ENCODE measurements at places on chromosomes 16 and 17. TPM values are rescaled to one million over a fixed set of nuclear protein-coding genes. Genes with fewer than 3 reads are reported as not detected.

Gene HCRT
- not detected for polyA plus RNA-seq

Gene SLC5A2
- polyA plus RNA-seq = 0.43 TPM

Gene SERPINF2
- polyA plus RNA-seq = 0.61 TPM

DNA sequence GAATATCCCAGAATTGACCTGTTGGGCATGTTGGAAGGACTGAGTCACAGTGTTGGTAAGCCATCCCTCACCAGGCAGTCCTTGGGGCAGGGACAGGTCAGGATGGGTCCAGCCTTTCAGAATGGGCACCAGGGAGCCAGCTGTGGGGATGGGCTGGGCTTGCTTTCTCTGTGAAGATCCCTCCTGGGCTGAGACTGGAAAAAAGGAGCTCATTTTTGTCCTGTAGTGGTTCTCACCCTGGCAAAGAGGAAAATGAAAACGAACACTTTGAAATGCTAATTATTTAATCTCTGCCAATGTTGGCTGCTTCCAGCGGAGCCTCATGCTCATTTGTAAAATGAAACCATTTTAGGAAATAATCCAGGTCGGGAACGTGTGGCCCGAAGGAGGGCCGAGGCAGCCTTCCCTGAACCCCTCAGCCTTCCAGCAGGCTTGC is 237.5 kb upstream of the SALL1 start:
- no peak for DNase-seq

- DNase-seq = peak; percentile 63
Measured at GRCh38 chr17:42681976-42682721, at the start of gene CNTNAP1. Gene CNTNAP1, plus strand, starts transcription at chr17:42682531. Its CDS starts 299 bp downstream, at chr17:42682830.

- no peak for DNase-seq
Measured at GRCh38 chr17:32209608-32210007, 56.0 kb upstream of the RHBDL3 start.

DNA sequence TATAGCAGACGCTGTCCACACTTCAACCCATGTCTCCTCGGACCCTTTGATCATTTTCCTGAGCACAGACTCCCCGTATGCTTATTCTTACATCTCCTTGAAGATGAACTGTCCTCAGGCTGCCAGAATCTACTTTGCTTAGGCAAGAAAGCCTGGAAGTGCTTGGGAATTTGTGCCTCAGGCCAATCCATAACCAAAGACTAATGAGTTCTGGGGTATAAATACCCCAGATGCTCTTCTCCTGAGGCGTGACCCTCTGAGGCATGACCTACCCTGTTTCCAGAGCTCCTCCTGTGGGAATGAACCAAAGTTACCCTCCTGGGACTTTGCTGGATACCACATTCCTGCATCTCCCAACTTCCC is 10.1 kb upstream of the TEKT3 start:
- no peak for DNase-seq

DNA sequence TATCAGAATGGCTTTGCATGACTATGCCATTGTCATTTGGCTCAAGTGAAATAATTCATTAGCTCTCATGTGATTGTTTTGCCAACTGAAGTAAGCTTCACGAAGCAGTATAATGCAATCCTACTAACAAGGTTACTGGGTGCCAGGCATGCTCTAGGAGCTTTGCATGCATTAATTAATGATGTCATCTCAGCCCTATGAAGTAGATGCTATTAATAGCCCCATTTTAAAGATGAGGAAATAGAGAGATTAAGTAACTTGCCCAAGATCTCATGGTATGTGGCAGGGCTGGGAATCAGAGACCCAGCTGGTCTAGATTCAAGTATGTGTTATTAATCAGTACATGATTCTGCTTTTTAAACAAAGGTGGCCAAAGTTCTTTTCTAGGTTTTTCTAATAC is 14.1 kb downstream of the KRT39 start:
- no peak for DNase-seq

DNA sequence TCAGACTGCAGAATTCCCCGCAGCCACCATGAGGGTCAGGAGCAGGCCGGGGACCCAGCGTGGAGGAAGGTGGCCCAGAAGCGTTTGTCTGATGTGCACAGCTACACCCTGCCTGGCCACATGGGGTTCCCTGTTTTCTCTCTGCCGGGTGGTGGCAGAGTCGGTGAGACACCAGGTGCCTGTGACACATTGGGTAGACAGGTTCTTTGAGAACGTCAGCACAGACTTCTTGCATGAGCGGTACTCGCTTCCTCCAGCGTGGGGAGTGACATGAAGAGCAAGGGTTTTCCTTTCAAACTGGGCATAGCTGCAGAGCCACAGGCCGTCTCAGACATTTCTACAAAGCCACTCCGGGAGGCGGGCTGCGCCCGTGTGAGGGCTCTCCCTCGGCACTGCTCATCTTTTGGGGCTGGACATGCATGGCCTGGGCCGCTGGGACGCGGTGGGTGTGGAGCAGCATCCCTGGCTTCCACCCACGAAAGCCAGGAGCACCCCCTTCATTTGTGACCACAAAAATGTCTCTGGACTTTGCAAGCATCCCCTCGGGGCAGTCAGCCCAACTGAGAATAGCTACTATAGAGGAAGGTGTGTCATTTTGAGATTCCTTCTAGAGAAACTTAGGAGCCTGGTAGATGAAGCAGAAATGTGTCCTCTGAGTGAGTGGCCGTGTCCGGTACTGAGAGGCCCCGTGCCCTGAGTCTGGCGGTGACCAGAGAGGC is 26.0 kb downstream of the NME3 start:
- DNase-seq = no peak

All from B cell (primary cell).